Cerebellar nuclear complex (tissue), 1 donor: ENCODE measurements at places on chromosomes 2 and 18.

DNA sequence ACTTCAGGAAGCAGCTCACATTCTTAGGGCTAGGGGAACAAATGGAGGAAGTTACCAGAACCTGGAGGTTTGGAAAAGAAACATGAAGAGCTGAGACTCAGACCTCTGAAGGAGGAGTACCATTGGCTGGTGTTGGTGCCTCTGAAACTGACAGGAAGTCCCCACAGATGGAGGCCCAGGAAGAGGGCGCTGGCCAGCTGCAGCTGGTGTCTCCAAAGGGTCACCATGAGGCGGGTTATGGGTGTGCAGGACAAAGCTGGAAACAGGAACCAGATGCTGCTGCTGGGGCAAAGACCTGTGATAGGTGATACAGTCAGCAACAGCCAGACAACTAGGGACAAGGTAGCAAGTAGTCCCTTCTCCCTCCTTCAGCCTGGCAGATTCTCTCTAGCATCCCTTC lies 136.5 kb upstream of the SERPINE2 start:
- DNase-seq, result no peak

DNA sequence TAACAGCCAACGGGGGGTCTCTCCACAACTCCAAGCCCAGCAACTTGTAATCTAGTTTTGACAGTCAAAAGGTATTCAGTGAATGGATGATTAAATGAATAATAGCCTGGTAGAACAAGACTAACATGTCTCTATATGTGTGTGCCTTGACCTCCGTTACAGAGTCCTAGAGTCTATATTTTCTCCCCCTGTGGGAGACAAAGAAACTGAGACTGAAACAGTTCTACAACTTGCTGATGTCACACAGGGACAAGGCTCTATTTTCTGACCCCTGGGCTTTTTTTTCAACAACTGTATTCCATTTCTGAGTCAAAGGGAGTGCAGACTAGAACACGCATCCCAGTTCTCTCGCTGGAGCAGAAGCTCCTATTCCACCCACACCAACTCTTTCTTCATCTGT lies 223.6 kb upstream of the AGAP1 start:
- no peak for DNase-seq

GRCh38 chr2:127626917-127627739 lies 18.8 kb upstream of the GPR17 start:
- DNase-seq, result no peak

GRCh38 chr2:160394153-160394552 lies 99.5 kb downstream of the RBMS1 start:
- no peak for DNase-seq

- DNase-seq, result no peak
Observed at GRCh38 chr2:100470898-100471514, 724 bp downstream of the NMS start.

- DNase-seq, result no peak
Observed at GRCh38 chr18:79786304-79786703, 11.4 kb upstream of the KCNG2 start.
